Naive thymus-derived CD4-positive, alpha-beta T cell (primary cell): ENCODE measurements at places on chromosomes 6 and 20. TPM values are rescaled to one million over a fixed set of nuclear protein-coding genes. Genes with fewer than 3 reads are reported as not detected.

DNA sequence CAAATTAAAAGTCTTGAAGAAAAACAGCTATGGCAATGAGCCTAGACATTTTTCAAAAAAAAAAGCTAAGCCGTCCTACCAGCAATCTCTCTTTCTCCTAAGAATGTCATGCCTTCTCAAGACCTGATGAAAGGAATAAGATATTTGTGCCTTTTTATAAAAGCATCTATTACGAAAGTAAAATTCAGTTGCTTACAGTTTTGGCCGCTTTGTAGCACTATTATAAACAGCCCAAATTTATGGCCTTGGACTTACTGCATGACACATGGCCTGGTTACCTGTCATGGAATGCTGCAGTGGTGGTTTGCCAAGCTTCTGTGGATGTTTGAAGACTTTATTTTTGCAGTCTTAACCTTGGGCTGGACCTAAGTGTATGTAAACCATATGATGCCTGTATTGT, 22.2 kb upstream of the VAPB start:
- H3K4me1 ChIP-seq = no peaks in the 10 kb centered on the region
- H3K36me3 ChIP-seq = no peaks in the 10 kb centered on the region
- no peak overlapping the region for H3K27ac ChIP-seq

DNA sequence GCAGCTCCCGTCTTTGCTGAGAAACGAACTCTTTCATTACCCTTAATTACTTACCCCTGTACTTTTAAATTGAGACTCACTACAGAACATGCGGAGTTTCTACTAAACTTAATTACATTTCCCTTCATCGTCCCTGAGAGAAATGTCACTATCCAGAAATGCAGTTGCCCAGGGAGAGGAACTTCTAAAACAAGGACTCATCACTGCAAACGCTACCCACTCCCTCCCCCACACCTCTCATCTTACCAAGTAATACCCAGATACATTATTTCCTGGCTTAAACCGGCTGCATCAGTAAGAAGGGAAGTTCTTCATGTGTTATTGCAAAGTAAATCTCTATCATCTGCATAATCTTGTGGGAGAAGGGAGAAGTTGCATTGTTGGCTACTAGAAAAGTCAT, 138.3 kb downstream of the IPCEF1 start:
- peak overlapping the region; percentile 38 for H3K27ac ChIP-seq
- peak; percentile 33 for DNase-seq
- H3K36me3 ChIP-seq = peaks cover 4% of the 10 kb centered on the region
- H3K4me3 ChIP-seq = no peak overlapping the region
- peaks cover 45% of the 10 kb centered on the region for H3K4me1 ChIP-seq

GRCh38 chr6:110626442-110626841, 150.0 kb upstream of the SLC22A16 start:
- H3K4me3 ChIP-seq = no peak overlapping the region
- no peaks in the 10 kb centered on the region for H3K4me1 ChIP-seq

GRCh38 chr6:2942914-2943563, 28.3 kb downstream of the SERPINB6 start:
- peak overlapping the region; percentile 15 for H3K4me3 ChIP-seq
- peaks cover 14% of the 10 kb centered on the region for H3K4me1 ChIP-seq
- no peaks in the 10 kb centered on the region for H3K27me3 ChIP-seq
- H3K27ac ChIP-seq = peak overlapping the region; percentile 71

The GDAP1L1 gene
- total RNA-seq = not detected

GRCh38 chr6:149429427-149430360, 29.6 kb downstream of the SUMO4 start:
- no peak overlapping the region for H3K4me3 ChIP-seq
- H3K27me3 ChIP-seq = no peaks in the 10 kb centered on the region
- H3K36me3 ChIP-seq = no peaks in the 10 kb centered on the region
- no peak for DNase-seq
- no peaks in the 10 kb centered on the region for H3K4me1 ChIP-seq

DNA sequence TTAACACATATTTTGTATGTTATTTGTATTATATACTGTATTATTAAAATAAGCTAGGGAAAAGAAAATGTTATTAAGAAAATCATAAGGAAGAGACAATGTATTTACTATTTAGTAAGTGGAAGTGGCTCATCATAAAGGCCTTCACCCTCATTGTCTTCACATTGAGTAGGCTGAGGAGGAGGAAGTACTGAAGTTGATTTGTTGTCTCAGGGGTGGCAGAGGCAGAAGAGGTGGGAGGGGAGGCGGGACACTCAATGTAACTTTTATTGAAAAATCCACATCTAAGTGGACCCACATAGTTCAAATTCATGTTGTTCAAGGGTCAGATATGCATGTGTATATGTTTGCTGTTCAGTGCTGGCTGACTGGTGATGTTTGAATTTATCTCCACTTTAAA, 210.2 kb upstream of the CITED2 start:
- no peak for DNase-seq
- H3K4me3 ChIP-seq = no peak overlapping the region
- no peaks in the 10 kb centered on the region for H3K36me3 ChIP-seq
- peaks cover 11% of the 10 kb centered on the region for H3K4me1 ChIP-seq
- no peaks in the 10 kb centered on the region for H3K27me3 ChIP-seq

The NMBR gene
- total RNA-seq = not detected

GRCh38 chr6:101722991-101723579, 329.6 kb downstream of the GRIK2 start:
- H3K4me3 ChIP-seq = no peak overlapping the region
- no peaks in the 10 kb centered on the region for H3K36me3 ChIP-seq
- no peak for DNase-seq

The LINC00237 gene
- not detected for total RNA-seq

- H3K27me3 ChIP-seq = peaks cover 4% of the 10 kb centered on the region
- no peak for DNase-seq
- H3K4me3 ChIP-seq = no peak overlapping the region
- H3K27ac ChIP-seq = no peak overlapping the region
These were observed 21.8 kb downstream of the CTCFL start for GRCh38 chr20:57503035-57503658.

GRCh38 chr20:63765902-63766301, 26.3 kb downstream of the SLC2A4RG start:
- DNase-seq = no peak
- H3K4me3 ChIP-seq = no peak overlapping the region
- H3K27ac ChIP-seq = no peak overlapping the region
- H3K4me1 ChIP-seq = no peaks in the 10 kb centered on the region
- H3K27me3 ChIP-seq = no peaks in the 10 kb centered on the region

DNA sequence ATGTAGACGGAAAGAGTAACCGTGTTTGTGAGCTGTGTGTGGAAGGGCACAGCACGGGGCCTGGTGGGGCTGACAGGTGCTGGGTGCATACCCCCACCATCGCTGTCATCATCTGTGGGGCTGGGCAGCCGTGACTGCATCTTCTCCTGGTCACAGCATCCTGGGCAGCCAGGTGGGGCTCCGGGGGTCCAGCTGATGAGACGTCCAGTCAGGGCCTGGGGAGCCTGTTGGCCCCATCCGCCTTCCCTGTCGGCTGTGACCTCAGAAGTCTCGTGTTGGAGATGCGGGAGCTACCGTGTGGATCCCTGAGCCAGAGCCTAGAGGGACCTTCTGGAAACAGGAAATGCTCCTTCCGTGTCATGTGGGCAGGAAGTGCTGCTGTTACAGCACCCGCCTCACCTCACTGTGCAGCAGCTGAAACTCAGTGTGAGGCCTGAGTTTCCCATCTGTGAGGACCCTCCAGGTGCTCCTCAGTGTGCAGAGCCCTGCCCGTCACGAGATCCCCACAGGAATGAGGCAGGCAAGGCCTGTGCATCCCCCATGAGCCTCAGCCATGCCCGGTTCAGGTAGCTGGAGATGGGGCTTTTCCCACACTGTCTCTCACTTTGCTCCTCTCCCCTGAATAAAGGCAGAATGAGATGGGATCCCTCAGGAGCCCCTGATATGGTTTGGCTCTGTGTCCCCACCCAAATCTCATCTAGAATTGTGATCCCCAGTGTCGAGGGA, 108.7 kb downstream of the ERMARD start:
- no peak for DNase-seq
- no peaks in the 10 kb centered on the region for H3K36me3 ChIP-seq
- no peak overlapping the region for H3K4me3 ChIP-seq
- no peak overlapping the region for H3K27ac ChIP-seq

DNA sequence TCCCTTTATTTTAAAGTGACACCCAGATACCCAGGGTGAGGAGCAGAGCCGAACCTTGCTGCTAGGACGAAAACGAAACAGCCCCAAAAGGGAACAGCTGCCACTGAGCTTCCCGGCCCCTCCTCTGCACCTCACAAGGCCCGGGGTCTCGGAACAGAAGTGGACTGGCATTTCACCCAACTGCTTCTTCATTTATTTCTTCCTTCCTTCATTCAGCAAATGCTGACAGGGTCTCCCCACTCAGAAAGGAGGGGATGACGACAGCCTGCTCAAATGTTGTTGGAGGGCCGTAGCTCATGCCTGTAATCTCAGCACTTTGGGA, 220.3 kb downstream of the PREX1 start:
- no peaks in the 10 kb centered on the region for H3K36me3 ChIP-seq
- DNase-seq = no peak
- H3K27me3 ChIP-seq = no peaks in the 10 kb centered on the region
- no peak overlapping the region for H3K4me3 ChIP-seq

The TRIM38 gene
- 30.5 TPM for total RNA-seq

DNA sequence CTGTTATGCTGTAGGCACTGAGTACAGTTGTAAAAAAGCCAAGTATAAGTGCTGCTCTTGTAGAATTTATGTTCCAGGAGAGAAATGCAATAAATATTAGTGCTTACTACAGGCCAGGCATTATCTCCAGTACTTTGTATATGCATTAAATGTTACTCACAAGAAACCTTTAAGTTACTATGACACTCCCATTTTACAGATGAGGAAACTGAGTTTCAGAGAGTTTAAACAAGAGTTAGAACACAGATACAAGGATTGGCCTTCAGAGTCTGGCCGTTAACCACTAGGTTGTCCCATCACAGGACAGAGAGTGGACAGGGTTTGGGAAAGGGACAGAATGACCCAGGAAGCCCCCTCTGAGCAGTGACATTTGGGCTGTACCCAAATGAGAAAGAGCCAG, 274.4 kb downstream of the ZNF217 start:
- no peak overlapping the region for H3K27ac ChIP-seq
- H3K27me3 ChIP-seq = no peaks in the 10 kb centered on the region
- no peaks in the 10 kb centered on the region for H3K4me1 ChIP-seq
- H3K4me3 ChIP-seq = no peak overlapping the region

The LY6G6F gene
- total RNA-seq = not detected
